ENCODE measurements at places on chromosomes 2 and 18.

DNA sequence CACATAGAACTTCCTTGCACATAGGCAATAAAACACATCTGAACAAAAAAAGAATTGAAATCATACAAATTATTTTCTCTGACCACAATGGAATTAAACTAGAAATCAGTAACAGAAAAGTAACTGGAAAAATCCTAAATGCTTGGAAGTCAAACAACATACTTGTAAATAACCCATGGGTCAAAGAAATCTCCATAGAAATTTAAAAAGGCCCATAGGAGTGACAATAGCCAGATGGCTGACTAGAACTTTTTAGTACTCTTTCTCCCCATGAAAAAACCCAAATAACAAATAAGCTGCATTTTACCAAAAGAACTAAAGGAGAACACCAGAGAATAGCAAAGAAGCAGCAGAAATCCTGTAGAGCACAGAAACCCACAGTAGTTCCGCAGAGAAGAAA lies 139.2 kb upstream of the COL3A1 start:
- no peak for DNase-seq

GRCh38 chr2:222875482-222875881 lies 14.6 kb downstream of the ACSL3 start:
- DNase-seq: no peak

DNA sequence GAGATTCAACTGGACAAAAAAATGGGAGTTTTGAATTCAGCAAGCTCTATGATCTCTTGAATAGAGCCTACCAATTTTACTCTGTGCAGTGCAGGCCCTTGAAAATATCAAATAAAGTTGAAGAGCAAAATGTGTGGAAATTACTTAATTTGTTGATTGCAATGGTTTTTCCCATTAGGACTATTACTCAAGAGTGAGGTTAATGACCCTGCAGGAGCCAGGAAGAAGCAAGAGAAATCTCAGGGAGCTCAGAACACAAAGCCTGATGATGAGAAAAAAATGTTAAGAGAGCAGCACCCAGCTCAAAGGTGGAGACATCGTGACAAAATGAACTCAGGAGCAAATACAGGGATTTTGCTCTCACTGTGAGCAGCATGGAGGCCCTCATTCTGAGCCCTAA lies 337.6 kb upstream of the TRIB2 start:
- DNase-seq: no peak

DNA sequence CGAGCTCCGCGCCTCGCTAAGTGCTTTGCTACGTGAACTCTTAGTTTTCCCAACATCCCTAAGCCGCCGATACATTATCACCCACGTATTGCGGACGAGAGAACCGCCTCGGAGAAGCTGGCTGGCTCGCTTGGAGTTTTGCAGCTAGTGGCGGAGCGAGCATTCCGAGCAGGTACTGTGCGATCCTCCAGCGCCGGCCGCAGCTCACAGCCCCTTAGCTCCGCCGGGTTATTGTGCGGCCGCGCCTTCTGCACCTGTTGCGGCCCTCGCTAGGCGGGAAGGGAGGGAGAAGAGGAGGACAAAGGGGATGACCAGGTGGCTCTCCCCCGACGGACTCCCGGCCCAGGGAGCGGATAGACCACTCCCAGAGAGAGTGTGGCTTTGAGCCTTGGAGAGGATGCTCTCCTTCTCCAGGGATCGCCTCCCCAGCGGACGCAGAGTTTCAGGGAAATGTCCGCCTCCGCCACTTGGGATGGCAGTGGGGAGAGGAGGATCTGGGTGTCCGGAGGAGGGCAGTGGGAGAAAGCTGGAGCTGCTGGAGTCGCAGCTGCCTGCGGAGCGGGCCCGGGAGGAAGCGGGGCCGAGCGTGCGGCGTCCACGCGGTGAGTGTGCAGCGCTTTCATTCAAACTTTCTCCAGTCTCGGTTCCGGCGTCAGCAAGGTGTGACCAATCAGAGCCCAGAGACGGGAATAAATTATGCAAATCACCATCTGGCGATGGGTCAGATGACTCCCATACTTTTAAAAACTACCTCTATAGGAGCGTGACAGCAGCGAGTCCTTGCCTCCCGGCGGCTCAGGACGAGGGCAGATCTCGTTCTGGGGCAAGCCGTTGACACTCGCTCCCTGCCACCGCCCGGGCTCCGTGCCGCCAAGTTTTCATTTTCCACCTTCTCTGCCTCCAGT lies at the start of gene LIPG:
TSS of gene LIPG (plus strand) at position 769 of the 905 bp plus-strand sequence. CDS start 252 bp downstream, outside the sequence.
- DNase-seq: no peak

GRCh38 chr18:32761231-32761630 lies 11.6 kb downstream of the KLHL14 start:
- no peak for DNase-seq

All from inflammatory macrophage (primary cell).